ENCODE measurements at places on chromosomes 1 and 21.

- DNase-seq: no peak
Observed at GRCh38 chr1:155645034-155645598, 35.1 kb downstream of the MSTO1 start.

DNA sequence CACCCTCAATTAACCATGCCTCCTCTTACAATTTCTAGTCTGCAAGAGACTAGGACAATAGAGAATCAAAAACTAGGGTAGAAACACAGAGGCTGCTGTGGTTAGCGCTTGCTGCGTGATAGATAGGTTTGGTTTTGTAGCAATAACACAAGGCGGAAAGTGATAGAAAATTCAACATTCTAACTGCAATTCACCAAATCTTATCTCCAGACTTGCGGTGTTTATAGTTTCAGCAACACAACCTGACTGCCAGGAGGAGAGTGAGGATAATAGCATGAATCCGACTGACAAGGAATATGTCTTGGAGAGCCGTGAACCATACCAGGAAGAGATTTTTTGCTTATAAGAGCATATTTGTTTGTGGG is 30.7 kb upstream of the IFNAR2 start:
- no peak for DNase-seq

DNA sequence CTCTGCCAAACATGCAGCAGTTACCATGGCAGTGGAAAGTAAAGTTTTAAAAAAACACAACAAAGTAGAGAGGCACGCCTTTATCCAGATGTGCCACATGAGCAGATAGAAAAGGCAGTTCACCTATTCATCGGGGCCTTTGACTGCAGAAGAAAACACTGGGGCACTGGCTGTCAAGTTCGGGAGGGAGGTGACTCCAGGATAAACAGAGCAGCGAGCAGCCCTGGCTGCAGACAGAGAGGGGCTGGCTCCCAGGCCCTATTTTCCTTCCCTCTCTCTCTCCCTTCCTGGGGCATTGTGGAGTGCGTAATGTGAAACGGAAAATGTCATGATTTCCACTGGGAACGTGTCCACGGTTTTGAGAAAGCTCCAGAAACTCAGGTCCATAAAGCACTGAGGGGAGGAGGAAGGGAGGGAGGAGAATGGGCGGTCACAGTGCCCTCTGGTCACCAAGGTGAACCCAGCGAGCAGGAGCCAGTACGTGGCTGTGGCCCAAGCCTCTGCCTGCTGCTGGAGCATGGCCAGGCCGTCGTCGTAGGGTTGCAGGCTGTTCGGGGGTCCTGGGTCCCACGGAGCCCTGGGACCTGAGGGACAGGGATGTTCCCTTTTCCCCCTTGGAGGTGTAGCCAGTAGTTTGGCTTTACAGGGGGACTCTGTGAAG is 114.7 kb upstream of the IRF2BP2 start:
- DNase-seq: peak; percentile 45

DNA sequence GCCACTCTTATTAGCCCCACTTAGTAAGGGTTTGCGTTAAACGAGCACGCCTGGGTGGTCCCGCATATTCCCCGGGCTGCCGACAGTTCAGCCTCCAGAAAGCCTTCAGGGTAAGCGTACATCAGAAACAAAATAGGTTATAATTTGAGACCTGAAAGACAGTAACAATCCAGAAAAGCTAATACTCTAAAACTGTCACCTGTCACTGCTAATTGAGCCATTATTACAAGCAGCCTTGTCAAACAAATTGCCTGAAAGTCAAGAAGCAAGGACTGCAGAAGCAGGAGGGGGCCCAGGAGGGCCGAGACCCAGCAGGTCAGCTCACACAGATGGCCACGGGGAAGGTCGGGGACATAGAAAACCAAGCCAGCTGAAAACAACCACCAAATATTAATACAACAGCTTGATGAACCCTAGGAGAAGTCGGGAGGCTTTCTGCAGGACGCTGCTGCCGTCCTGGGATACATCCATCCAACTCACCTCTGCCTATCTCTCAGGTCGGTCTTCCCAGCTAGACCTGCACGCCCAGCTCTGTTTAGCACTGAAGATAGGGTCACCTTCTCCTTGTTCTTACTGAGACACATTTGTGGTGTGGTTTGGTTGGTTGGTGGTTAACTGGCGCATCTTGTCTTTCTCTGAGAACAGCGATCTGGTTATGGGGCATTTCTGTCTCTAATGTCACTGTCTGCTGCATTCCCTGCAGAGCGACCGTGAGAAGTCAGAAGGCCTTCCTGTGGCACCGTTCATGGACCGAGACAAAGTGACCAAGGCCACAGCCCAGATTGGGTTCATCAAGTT is 110.8 kb downstream of the WDR4 start:
- no peak for DNase-seq

DNA sequence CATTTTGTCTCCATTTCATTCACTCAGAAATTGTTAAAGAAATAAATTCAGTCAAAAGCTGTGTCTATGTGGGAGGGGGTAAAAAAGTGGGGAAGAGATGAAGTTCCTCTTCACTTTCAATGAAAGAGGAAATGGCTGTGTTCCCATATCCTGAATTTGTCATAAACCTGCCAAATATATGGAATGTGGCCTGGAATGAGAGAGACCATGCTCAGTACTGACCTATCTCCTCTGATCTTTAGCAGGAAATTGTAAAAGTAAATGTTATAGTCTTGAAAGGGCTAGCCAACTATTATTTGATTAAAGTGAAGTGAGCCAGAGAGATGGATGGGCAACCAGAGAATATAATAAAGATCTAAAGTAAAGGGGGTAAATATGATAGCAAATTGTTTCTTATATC is 130.3 kb upstream of the C21orf91 start:
- no peak for DNase-seq

GRCh38 chr21:34513129-34513675 is 1.2 kb upstream of the KCNE1 start:
- DNase-seq: no peak

GRCh38 chr1:245124644-245125043 is 30.1 kb upstream of the KIF26B start:
- DNase-seq: no peak

DNA sequence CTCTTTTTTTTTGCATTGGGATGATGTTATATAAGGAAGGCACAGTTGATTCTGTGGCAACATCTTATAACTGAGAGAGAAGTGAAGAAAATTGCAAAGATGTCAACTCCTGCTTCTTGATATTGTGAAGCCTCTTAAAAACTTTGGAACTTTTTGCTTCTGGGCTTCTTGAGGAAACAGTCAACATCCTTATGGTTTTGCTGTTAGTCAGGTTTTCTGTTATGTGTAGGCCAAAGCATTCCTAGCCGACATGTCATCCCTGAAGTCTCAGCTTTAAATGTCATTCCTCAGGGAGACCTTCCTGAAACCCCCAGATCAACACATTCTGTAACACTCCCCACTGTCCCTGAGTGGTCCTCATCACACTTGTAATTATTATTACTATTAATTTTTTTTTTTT is 12.6 kb downstream of the FALEC start:
- no peak for DNase-seq

DNA sequence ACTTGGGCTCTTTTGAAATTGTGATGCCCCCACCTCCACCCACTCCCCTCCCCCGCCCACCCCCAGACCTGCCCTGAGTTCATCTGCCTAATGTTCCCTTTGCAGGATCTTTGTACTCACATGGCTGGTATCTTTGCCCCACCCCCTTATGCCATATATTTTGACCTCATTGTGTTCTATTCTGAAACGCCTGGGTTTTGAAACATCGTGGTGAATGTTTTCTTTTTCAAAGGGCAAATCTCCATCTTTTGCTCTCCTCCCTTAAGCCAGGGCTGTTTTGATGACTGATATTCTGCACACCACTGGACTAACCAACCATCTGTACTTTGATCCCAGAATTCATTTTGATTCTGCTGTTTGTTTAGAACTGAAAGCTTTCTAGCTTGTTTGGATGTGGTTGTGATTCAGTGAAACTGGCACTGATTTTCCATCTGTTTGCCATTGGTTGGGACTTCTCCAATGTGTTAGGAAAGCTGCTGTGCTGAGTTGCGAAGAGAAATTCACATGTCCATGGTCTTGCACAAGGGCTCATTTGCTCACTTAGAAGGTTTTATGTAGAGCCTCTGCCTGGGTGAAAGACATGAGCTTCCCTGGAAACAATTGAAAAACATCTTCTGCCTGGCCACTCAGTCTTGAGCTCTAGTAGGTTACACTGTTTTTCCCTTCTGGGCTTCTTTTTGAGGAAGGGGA is 16.5 kb downstream of the SMAP2 start:
- DNase-seq: no peak

GRCh38 chr1:220363196-220363837 is 91.1 kb upstream of the RAB3GAP2 start:
- DNase-seq: no peak

DNA sequence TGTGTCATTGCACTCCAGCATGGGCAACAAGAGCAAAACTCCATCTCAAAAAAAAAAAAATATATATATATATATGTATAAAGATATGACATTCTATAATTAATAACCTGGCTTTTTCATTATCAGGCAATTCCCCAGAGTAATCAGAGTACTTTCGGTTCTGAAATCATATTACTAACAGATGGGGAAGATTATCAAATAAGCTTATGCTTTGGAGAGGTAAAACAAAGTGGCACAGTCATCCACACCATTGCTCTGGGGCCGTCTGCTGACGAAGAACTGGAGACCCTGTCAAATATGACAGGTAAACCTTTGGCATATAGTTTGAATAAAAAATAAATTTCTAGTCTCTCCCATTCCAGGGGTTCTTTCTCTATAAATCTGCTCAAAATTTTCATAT is 58.5 kb upstream of the SH3GLB1 start:
- no peak for DNase-seq

DNA sequence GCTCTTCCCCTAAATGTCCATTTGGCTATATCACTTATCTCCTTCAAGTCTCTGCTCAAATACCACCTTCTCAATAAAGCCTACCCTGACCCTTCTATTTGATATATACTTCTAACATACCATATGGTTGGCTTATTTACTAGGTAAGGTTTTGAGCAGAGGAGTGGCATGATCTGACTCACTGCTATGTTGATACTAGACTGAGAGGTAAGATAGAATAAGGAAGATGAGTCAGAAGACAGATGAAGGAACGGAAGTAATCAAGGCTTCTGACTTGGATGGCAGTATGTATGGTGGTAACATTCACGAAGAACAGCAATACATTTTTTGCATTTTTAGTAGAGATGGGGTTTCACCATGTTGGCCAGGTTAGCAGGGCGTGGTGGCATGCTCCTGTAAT is 4.8 kb upstream of the HRNR start:
- no peak for DNase-seq

DNA sequence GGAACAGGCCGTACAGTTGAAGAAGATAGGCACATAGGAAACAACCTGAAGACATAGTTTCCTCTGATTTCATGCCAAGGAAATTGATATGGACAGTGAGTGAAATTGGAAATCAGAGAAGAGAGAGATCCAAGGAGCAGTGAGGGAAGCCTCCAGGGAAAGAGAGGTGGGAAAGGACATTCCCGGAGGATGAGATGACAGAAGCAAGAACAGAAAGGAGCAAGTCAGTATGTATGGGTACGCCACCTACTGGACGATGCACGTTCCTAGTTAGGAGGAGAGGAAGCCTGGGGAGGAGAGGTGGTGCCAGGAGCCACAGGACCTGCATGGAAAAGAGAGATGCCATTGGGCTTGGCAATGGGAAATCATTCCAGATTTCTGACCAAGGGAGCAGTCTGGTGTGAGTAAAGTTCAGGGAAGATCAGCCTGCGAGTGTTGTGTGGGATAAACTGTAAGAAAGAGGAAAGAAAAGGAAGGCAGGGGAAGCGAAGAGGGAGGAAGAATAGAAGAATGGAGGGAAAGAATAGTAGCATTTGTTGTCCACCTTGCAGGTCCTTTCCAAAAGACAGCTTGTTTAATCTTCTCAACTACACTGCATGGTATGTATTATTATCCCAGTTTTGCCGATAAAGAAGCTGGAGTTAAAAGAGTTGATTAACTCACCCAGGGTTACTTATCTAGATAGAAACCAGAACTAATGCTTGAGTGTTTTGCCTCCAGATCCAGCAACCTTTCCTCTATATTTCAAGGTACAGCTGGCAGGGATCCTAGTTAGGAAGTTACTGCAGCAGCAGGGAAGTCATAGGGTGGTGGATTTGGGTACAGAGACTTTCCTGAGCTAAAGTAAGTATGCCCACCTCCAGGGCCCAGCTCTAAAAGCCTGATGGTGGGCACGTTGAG is 27.4 kb downstream of the C1orf116 start:
- no peak for DNase-seq

DNA sequence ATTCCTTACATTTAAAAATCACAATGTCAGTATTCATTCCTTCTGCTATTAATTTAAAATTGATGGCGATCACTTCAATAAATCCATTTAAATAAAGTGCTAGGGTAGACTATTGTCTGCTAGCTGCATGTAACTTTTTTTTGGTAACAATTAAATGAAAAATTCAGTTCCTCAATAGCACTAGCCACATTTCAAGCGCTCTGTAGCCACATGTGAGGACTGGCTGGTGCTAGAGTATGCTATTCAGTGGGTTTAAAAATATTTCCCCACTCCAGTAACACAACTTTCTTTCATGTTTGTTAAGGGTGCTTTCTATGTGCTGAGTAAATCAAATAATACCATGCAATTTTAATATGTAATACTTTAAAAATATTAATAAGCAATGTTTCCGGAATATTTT is 108.2 kb downstream of the LTN1 start:
- no peak for DNase-seq

GRCh38 chr21:45922648-45923047 is 58.9 kb upstream of the COL6A1 start:
- no peak for DNase-seq

DNA sequence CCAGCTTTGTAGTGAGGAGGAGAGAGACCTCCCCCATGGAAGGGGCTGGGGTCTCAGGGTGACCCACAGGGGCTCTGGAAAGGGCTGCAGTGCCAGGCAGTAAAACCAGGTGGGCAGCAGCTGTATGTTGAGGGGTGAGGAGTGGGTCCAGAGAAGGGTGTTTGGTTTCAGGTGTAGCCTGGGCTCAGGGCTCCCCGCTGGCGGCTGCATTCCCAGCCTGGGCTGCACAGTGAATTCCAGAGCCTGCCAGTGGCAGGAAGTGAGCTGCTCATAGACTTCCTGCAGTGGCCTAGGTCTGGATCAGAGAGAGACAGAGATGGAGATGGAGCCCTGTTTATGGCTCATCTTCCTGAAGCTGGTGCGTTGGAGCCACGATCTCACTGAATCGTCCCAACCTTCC is 356.4 kb downstream of the PTPRU start:
- no peak for DNase-seq

- DNase-seq: no peak
Observed at GRCh38 chr1:76300556-76300955, 226.0 kb downstream of the ST6GALNAC3 start.

GRCh38 chr1:110722807-110723206 is 48.1 kb upstream of the KCNA3 start:
- no peak for DNase-seq

DNA sequence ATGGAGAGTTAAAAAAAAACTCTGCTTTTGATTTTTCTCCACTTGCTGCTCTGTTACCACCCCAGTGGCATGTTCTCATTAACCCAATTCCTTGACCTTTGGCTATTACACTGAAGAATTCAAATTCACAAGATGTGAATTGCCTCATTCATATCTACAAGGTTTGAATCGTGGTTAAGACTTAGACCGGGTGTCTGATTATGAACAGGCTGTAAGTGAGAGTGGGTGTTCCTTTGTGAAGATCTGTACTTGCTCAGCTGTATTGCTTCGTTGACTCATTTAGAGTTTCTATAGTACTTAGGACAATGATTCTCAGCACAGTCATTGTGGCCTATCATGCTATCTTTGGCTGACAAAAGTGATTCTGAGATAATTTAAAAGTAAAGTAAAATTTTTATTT is 36.4 kb downstream of the DNM3 start:
- no peak for DNase-seq
